ENCODE measurements at places on chromosomes 12 and 14. TPM values are rescaled to one million over a fixed set of nuclear protein-coding genes. Genes with fewer than 3 reads are reported as not detected.

Gene CCDC177
- polyA plus RNA-seq = not detected

Gene FAM186B
- polyA plus RNA-seq = 0.10 TPM

Gene GPR135
- polyA plus RNA-seq = 0.78 TPM

Gene KRT81
- not detected for polyA plus RNA-seq

Gene CRIP1
- 5.2 TPM for polyA plus RNA-seq

Gene HOXC12
- polyA plus RNA-seq = not detected

Gene MYF6
- 0.07 TPM for polyA plus RNA-seq

Gene FOXG1
- polyA plus RNA-seq = 0.01 TPM

Gene BATF
- 0.21 TPM for polyA plus RNA-seq

Gene B4GALNT1
- polyA plus RNA-seq = 1.3 TPM

Gene HAL
- 0.02 TPM for polyA plus RNA-seq

Gene RND1
- 0.12 TPM for polyA plus RNA-seq

Gene APOF
- polyA plus RNA-seq = not detected

Gene CKAP4
- polyA plus RNA-seq = 282 TPM

Gene AKT1
- polyA plus RNA-seq = 109 TPM

Gene CLEC1B
- not detected for polyA plus RNA-seq

Gene TAS2R10
- polyA plus RNA-seq = 0.10 TPM
